PC-3 (cell line): ENCODE measurements at places on chromosomes 16 and 17. TPM values are rescaled to one million over a fixed set of nuclear protein-coding genes. Genes with fewer than 3 reads are reported as not detected.

TBX4 gene
- not detected in 2 replicates for total RNA-seq

CD300A gene
- total RNA-seq = not detected in 2 replicates

SLC16A3 gene
- 286 and 447 TPM in 2 replicates for total RNA-seq

TNFAIP1 gene
- total RNA-seq = 18.8 and 27.5 TPM in 2 replicates

CPHXL2 gene
- total RNA-seq = not detected in 2 replicates

HBA2 gene
- total RNA-seq = not detected in 2 replicates

DOC2A gene
- 4.6 and 5.2 TPM in 2 replicates for total RNA-seq

ENKD1 gene
- 12.0 and 19.4 TPM in 2 replicates for total RNA-seq

TPSD1 gene
- not detected in 2 replicates for total RNA-seq

FOXN1 gene
- total RNA-seq = not detected in 2 replicates

SCARF1 gene
- 0.73 and 0.81 TPM in 2 replicates for total RNA-seq

SEZ6L2 gene
- total RNA-seq = 23.7 and 25.3 TPM in 2 replicates

PTX4 gene
- 0.22 and 0.40 TPM in 2 replicates for total RNA-seq

WNT9B gene
- not detected in 2 replicates for total RNA-seq

TBC1D3K gene
- not detected in 2 replicates for total RNA-seq

METTL23 gene
- total RNA-seq = 48.1 and 58.7 TPM in 2 replicates

CFAP119 gene
- total RNA-seq = 8.6 and 9.6 TPM in 2 replicates

CD79B gene
- total RNA-seq = not detected in 2 replicates

NOXO1 gene
- 2.4 and 3.4 TPM in 2 replicates for total RNA-seq

IGFALS gene
- total RNA-seq = not detected in 2 replicates

KRTAP4-3 gene
- total RNA-seq = not detected in 2 replicates

ACE gene
- 8.7 and 9.1 TPM in 2 replicates for total RNA-seq

C1QTNF8 gene
- not detected in 2 replicates for total RNA-seq

NPIPB6 gene
- total RNA-seq = 0.17 and 2.5 TPM in 2 replicates

GRB7 gene
- total RNA-seq = 21.2 and 31.3 TPM in 2 replicates

SOCS1 gene
- total RNA-seq = 12.5 and 15.5 TPM in 2 replicates

TSNAXIP1 gene
- total RNA-seq = 0.44 and 0.86 TPM in 2 replicates

CCDC200 gene
- not detected in 2 replicates for total RNA-seq

ACSM3 gene
- 4.0 and 5.2 TPM in 2 replicates for total RNA-seq

DNAH2 gene
- total RNA-seq = 0.62 and 0.92 TPM in 2 replicates

KRT35 gene
- not detected in 2 replicates for total RNA-seq

ZNF276 gene
- 30.1 and 32.7 TPM in 2 replicates for total RNA-seq

CACNG3 gene
- not detected in 2 replicates for total RNA-seq

CACNG4 gene
- total RNA-seq = 1.7 and 2.4 TPM in 2 replicates

ESRP2 gene
- 46.9 and 48.1 TPM in 2 replicates for total RNA-seq

PRR15L gene
- 3.8 and 6.0 TPM in 2 replicates for total RNA-seq

NPIPB5 gene
- total RNA-seq = 46.6 and 49.9 TPM in 2 replicates

PRSS36 gene
- total RNA-seq = 0.51 TPM in 1 of 2 replicates, not detected in the other

C16orf54 gene
- total RNA-seq = not detected in 2 replicates

PLCD3 gene
- total RNA-seq = 35.1 and 55.3 TPM in 2 replicates

KCNH6 gene
- not detected in 2 replicates for total RNA-seq

SMIM5 gene
- total RNA-seq = 2.3 and 4.3 TPM in 2 replicates

TMEM114 gene
- not detected in 2 replicates for total RNA-seq

REXO5 gene
- 3.4 and 4.0 TPM in 2 replicates for total RNA-seq

DRC3 gene
- 1.9 and 2.2 TPM in 2 replicates for total RNA-seq

GLYR1 gene
- total RNA-seq = 30.6 and 41.2 TPM in 2 replicates

ERN1 gene
- 13.5 and 17.9 TPM in 2 replicates for total RNA-seq

ABCC6 gene
- total RNA-seq = 0.73 TPM in 1 of 2 replicates, not detected in the other

RGS11 gene
- 1.2 and 1.5 TPM in 2 replicates for total RNA-seq

WDR59 gene
- 7.1 and 11.8 TPM in 2 replicates for total RNA-seq

CRK gene
- total RNA-seq = 41.8 and 49.4 TPM in 2 replicates

TBC1D3E gene
- not detected in 2 replicates for total RNA-seq

KRT9 gene
- 1.0 TPM in 1 of 2 replicates, not detected in the other for total RNA-seq

CACNA1H gene
- 4.1 and 7.8 TPM in 2 replicates for total RNA-seq

HS3ST3B1 gene
- total RNA-seq = 0.33 and 0.52 TPM in 2 replicates

CCL16 gene
- not detected in 2 replicates for total RNA-seq

EVI2A gene
- 0.92 TPM in 1 of 2 replicates, not detected in the other for total RNA-seq

SMIM22 gene
- total RNA-seq = not detected in 2 replicates
